H7 (cell line): ENCODE measurements at places on chromosomes 12 and 14.

- DNase-seq: no peak
Observed at GRCh38 chr12:95759718-95760117, 30.8 kb downstream of the NTN4 start.

DNA sequence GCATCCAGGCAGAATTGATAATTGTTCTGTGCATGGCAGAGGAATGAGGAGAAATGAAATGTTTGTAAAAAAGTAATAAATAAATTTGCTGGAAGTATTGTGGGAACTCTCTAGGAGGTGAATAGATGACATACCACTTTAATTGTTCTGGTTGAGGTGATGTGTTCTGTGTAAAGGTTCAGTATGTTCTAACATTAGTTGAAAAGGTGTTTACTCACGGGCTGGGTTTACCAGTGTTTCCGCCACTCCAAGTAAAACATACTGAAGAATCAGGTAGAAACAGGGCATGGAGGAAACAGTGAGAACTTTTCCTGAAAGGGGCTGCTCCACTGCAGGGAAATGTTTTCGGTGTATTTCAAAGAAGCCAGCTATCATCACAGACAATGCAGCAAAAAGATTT is 53.3 kb downstream of the SLC15A5 start:
- no peak for DNase-seq

DNA sequence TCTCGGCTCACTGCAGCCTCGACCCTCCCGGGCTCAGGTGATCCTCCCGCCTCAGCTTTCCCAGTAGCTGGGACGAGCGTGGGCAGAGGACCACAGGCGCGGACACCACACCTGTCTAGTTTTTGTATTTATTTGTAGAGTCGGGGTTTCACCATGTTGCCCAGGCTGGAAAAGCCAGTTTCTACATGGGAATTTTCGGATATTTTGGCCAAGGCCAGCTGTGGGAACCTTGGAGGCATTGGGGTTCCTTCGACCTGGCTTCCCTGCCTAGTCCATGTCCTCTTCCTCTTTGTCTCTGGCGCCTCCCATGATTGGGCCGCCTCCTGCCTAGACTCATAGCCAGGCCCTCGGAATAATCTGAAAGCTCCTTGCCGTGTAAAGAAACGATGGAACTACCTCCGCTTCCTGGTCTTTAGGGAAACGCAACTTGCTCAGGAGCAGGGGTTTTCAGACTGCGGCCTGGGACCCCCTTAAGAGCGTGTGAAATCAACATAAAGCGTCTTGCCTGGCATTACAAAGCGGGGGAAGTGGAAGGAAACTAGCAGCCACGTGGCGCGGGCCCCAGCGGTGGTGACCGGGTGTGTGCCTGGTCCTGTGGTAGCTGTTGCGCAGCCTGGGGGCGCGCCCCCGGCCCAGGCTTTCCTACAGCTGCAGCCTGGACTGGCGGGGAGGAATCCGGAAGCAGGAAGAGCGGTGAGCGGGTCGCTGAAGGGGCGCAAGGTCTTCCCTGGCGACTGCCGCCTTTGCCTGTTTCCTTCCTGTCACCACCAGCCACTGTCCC is 1.4 kb upstream of the HSP90AA1 start:
- peak; percentile 68 for DNase-seq

GRCh38 chr12:9856151-9856550 is 13.0 kb downstream of the CLEC2B start:
- no peak for DNase-seq

DNA sequence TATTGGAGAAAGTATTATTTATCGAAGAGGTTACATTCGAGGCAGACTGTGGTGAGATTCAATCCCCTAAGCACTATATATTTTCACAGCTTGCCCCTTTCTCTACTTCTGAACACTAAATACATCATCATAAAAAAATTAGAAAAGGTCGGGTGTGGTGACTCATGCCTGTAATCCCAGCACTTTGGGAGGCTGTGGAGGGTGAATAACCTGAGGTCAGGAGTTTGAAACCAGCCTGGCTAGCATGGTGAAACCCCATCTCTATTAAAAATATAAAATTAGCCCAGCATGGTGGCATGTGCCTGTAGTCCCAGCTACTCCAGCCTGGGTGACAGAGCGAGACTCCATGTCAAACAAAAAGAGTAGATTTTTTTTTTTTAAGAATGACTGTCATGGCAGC is 70.6 kb upstream of the MYF6 start:
- no peak for DNase-seq

GRCh38 chr12:70408004-70408790 is 42.1 kb downstream of the KCNMB4 start:
- DNase-seq: no peak

GRCh38 chr14:45185100-45185814 is 49.5 kb downstream of the FANCM start:
- DNase-seq: no peak

DNA sequence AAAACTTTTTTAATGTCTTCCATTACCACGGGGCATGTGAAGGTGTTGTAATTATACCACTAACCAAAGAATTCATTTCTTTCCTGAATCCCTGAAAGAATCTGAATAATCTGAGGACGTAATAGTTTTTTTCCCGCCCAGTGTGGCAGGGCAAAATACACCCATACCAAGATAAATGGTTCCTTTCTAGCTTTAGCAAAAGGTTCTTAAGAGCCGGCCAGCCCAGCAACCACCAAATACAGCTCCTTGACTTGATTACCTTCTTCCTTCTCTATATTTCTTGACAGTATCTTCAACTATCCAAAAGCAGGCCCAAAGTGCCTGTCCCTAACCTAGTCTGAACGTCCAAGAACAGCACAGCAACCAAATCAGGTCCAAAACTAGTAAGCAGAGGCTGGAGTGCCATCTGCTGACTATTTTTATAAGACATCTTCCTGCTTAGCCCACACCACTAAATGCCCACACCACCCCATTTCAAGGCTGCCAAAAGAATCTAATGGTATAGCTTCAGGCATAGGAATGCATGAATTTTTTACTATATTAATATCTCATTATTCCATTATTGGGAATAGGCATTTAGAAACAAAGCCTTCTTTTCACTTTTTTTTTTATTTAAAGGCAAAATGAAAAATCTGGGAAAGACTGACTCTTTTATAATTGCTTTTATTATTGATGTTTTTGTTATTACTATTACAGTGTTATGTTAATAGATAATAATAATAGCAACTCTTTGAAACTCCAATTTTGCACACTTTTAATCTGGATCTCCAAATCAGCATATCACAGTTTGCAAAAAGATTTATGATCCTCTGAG is 524.4 kb downstream of the MED13L start:
- peak; percentile 36 for DNase-seq

DNA sequence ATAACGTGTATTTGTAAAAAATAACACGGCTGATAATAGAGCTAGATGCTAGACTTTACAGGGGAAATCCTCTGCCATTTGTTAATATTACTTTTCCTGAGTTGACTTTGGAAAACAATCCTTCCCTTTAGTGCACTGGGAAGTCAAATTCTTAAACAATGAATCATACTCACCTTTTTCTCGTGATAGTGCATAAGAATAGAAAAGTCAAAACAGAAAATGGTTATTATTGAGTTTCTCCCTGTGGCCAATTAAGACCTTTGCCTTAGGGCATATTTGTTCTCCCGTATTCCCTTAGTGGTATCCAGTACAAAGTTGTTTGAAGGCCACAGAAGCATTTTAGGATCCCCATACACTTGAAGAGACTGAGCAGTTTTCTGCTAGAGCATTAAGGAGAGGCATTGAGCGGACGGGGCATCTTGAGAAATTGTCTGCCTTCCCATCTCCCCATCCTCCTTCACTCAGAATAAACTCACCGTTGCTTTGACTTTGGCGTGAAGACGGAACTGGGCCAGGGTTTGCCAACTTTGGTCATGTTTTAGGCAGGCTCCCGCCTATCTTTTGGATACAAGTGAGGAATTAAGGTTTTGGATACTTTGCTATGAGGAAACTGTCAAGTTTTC is 171.3 kb downstream of the TMTC2 start:
- DNase-seq: peak; percentile 10

- no peak for DNase-seq
Observed at GRCh38 chr12:68042212-68042699, 53.0 kb downstream of the IFNG-AS1 start.

DNA sequence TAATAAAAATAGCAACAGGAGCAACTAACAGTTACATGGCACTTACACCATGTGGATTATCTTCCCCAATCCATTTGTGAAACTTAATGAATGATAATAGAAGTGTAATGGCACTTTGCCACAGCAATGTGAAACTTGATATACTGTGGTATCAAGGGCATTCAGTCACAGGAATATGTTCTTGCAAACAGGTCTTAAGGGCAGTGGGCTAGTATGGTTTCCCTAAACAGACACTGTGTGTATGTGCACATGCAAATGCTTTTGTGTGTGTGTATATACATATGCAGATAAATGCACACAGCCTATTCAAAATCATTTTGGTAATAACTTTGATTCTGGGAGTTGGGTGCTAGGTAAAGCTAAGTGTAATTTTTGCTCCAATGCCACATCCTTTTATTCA is 26.2 kb upstream of the ARHGAP5 start:
- DNase-seq: no peak

GRCh38 chr12:111454311-111454710 is 48.6 kb downstream of the SH2B3 start:
- DNase-seq: peak; percentile 24

- DNase-seq: no peak
Observed at GRCh38 chr14:94483071-94483451, 7.1 kb upstream of the SERPINA9 start.

DNA sequence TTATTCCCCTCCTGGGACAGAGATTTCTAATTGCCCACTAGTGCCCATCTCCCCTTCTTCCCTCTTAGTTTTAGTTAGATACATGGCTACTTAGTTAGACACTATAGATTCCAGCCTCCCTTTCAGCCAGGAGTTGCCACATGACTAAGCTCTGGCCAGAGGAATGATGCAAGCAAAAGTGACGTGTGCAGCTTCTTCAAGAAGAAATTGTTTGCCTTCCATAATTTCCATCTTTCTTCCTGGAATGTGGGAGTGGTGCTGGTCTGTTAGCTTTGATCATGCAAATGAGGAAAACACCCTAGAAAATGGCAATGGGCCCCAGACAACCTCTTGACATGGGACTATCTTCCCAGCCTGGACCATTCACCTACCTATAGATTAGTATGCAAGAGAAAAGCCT is 21.4 kb downstream of the CCDC177 start:
- DNase-seq: no peak

DNA sequence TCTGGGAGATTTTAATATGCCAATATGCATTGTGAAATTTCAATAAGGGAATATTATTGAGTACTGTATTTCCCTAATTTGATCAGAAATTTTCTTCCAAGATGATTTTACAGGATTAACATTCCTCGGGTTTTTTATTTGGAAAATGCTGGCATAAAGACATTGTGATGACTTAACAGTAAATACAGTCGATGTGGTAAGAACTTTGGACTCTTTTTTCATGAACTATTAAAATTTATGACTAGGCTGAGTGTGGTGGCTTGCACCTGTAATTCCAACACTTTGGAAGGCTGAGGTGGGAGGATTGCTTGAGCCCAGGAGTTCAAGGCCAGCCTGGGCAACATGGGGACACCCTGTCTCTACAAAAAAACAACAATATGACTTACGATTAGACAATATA is 197.1 kb upstream of the RASSF8 start:
- DNase-seq: no peak

- DNase-seq: no peak
Observed at GRCh38 chr14:55188686-55189295, 2.6 kb downstream of the DLGAP5 start.

DNA sequence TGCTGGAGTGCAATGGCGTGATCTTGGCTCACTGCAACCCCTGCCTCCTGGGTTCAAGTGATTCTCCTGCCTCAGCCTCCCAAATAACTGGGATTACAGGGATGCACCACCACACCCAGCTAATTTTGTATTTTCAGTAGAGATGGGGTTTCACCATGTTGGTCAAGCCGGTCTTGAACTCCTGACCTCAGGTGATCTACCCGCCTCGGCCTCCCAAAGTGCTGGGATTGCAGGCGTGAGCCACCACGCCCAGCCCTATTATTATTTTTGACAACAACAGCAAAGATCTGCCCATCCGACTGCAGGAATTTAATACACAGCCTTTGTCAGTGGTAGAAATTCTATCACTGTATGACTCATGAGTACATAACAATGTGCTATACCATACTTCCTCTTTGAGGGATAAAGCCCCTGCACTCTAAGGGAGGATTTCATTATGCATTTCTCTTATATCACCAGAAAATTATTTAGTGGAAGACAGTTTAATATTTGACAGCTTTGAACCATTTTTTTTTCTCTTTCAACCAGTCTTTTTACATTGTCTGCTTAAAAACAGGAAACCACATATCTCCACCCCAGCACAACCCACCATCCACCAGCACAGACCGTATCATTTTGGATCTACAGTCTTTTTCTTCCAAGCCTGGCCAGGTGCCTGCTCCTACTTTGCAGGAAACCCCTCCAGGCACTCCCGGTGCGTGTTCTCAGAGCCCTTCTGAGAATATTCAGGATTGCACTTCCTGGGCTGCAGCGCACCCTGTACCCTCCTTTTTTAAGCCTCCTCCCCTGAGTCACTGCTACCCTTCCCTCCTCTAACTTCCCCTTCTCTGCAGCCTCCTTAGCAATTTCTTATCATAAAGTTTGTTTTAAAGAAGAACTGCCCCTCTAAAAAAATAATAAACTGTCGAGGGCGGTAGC is 594 bp downstream of the ARHGDIB start:
- DNase-seq: no peak

- peak; percentile 74 for DNase-seq
Observed at GRCh38 chr14:104395941-104396681, 183.5 kb upstream of the C14orf180 start.

DNA sequence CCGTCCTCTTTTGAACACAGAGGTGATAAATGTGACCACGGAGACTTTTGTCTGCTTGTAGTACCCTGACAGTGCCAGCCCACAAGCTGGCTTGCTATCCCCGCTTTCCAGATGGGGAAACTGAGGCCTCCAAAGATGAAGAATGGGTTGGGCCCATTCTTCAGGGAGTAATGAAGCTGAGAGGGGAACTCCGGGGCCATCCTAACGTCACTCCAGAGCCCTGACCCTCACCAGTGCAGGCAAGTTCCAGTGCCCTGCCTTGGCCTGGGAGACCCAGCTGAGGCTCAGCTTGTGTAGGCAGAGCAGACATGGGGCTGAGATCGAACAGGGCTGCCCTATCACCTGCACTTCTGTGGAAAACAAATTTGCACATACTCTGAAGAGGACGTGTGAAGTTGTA is 277.1 kb downstream of the DPF3 start:
- DNase-seq: no peak

- peak; percentile 59 for DNase-seq
Observed at GRCh38 chr12:128056136-128056801, 210.7 kb upstream of the TMEM132C start.

DNA sequence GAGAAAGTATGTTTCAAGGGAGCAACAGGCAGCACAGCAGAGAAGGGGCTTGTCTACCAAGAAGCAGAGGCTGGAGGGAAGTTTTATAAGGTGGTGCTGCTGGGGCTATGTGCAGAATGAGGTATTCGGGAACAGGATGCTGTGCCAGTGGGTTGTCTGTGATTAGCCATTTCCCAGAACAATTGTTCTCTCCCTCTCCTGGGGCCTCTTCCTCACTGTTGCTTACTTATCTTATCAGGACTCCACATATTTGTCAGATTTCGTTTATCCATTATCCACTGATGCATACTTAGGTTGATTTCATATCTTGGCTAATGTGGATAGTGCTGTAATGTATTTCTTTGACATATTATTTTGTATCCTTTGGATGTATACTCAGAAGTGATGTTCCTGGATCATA is 195.1 kb upstream of the RTL1 start:
- DNase-seq: no peak
